ENCODE measurements at places on chromosomes 1 and 21. TPM values are rescaled to one million over a fixed set of nuclear protein-coding genes. Genes with fewer than 3 reads are reported as not detected.

GRCh38 chr1:5997316-5997715, 5.1 kb upstream of the NPHP4 start:
- no peak for DNase-seq
- H3K4me1 ChIP-seq, result peaks cover 7% of the 10 kb centered on the region
- no peak overlapping the region for H3K4me3 ChIP-seq

GRCh38 chr1:41617336-41617735, 132.9 kb upstream of the EDN2 start:
- DNase-seq, result no peak
- peaks cover 4% of the 10 kb centered on the region for H3K4me1 ChIP-seq
- no peaks in the 10 kb centered on the region for H3K36me3 ChIP-seq
- no peaks in the 10 kb centered on the region for H3K27me3 ChIP-seq
- H3K27ac ChIP-seq, result no peak overlapping the region

- H3K27me3 ChIP-seq, result no peaks in the 10 kb centered on the region
- H3K4me1 ChIP-seq, result no peaks in the 10 kb centered on the region
- H3K4me3 ChIP-seq, result no peak overlapping the region
- H3K27ac ChIP-seq, result no peak overlapping the region
- DNase-seq, result no peak
- no peaks in the 10 kb centered on the region for H3K36me3 ChIP-seq
Measured at GRCh38 chr1:61931587-61932279, 189.5 kb downstream of the PATJ start.

- H3K4me3 ChIP-seq, result no peak overlapping the region
- no peak for DNase-seq
- no peaks in the 10 kb centered on the region for H3K27me3 ChIP-seq
- no peak overlapping the region for H3K27ac ChIP-seq
- H3K36me3 ChIP-seq, result no peaks in the 10 kb centered on the region
- H3K4me1 ChIP-seq, result no peaks in the 10 kb centered on the region
Measured at GRCh38 chr1:241870336-241870735, 22.3 kb downstream of the EXO1 start.

GRCh38 chr1:207397525-207397926, 56.6 kb upstream of the CR2 start:
- no peak overlapping the region for H3K4me3 ChIP-seq
- no peak overlapping the region for H3K27ac ChIP-seq
- peaks cover 15% of the 10 kb centered on the region for H3K4me1 ChIP-seq
- DNase-seq, result no peak

CHIT1 gene
- not detected for total RNA-seq

ZSWIM5 gene
- 1.6 TPM for total RNA-seq

AGT gene
- not detected for total RNA-seq

PADI3 gene
- total RNA-seq, result not detected

DNA sequence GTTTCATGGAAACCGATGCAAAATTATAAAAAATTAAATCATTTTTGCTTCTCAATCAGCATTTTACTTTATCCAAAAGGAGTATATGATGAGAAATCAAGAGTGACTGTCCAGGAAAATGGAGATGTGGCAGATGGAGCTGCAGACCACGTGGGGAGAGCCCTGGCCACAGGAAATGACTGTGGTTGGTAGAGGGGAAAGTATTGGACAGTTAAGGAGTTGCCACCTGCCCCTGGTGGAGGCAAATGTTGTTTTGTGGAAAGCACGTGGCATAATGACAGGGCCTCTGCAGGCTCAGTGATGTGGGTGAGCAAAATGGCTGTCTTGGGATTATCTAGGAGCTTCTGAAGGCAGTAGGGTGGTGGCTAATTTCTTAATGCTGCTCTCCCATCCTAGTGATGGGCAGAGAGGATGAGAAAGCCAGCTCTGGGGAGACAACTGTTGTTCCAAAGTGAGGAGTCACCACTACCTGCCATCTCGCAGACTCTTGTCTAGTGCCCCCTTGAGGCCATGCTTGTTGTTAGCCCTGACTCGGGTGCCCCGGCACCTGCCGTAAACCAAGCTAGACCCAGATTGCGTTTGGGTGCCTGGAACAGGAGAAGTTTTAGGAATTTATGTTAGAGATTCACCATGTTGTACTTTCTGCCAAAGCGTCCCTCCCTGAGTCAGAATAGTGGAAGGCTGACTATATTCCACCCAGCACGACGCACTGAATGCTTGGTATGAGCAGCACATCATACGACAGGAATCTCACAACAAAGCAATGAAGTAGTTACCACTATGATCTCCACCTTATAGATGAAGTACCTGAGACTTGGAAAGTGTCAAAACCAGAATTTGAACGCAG, 144.0 kb downstream of the ROR1 start:
- no peak overlapping the region for H3K4me3 ChIP-seq
- H3K27me3 ChIP-seq, result no peaks in the 10 kb centered on the region
- H3K27ac ChIP-seq, result no peak overlapping the region
- DNase-seq, result no peak

DNA sequence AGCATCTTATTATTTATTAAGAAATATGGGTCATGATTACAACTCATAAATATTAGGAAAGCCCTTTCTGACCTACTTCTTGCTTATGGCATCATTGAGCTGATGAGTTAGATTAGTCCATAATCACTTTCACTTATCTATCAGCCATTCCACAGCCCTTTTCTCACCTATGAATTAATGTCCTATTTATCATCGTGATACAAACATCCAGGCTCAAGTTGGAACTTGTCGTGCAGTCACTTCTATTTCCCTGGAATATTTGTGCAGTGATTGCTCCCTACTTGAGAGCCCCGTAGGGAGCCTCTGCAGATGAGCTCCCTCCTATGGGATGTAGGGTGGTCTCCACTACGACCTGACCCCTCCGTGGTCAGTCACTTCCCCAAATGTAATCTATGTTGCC, 8.1 kb upstream of the F3 start:
- H3K4me1 ChIP-seq, result peaks cover 9% of the 10 kb centered on the region
- H3K4me3 ChIP-seq, result no peak overlapping the region
- DNase-seq, result no peak
- no peaks in the 10 kb centered on the region for H3K36me3 ChIP-seq
- no peak overlapping the region for H3K27ac ChIP-seq

LCE2D gene
- total RNA-seq, result not detected

- DNase-seq, result no peak
- no peak overlapping the region for H3K27ac ChIP-seq
- no peaks in the 10 kb centered on the region for H3K27me3 ChIP-seq
- H3K4me1 ChIP-seq, result no peaks in the 10 kb centered on the region
Measured at GRCh38 chr1:11501906-11502485, 23.0 kb downstream of the DISP3 start.

AK5 gene
- total RNA-seq, result 3.3 TPM

GRCh38 chr1:63428815-63429214, 61.4 kb downstream of the ALG6 start:
- peaks cover 3% of the 10 kb centered on the region for H3K4me1 ChIP-seq
- H3K27me3 ChIP-seq, result no peaks in the 10 kb centered on the region
- no peak overlapping the region for H3K4me3 ChIP-seq
- peak; percentile 18 for DNase-seq
- no peak overlapping the region for H3K27ac ChIP-seq
- no peaks in the 10 kb centered on the region for H3K36me3 ChIP-seq

GRCh38 chr1:67749844-67750690, 65.1 kb downstream of the GADD45A start:
- peak; percentile 76 for DNase-seq
- peaks cover 3% of the 10 kb centered on the region for H3K36me3 ChIP-seq
- H3K27ac ChIP-seq, result peak overlapping the region; percentile 55
- H3K27me3 ChIP-seq, result no peaks in the 10 kb centered on the region
- peaks cover 67% of the 10 kb centered on the region for H3K4me1 ChIP-seq

SPRR3 gene
- total RNA-seq, result not detected

- no peaks in the 10 kb centered on the region for H3K4me1 ChIP-seq
- no peak overlapping the region for H3K27ac ChIP-seq
- H3K27me3 ChIP-seq, result no peaks in the 10 kb centered on the region
- DNase-seq, result no peak
- H3K36me3 ChIP-seq, result no peaks in the 10 kb centered on the region
- no peak overlapping the region for H3K4me3 ChIP-seq
Measured at GRCh38 chr1:218048828-218049420, 236.2 kb upstream of the RRP15 start.

DNA sequence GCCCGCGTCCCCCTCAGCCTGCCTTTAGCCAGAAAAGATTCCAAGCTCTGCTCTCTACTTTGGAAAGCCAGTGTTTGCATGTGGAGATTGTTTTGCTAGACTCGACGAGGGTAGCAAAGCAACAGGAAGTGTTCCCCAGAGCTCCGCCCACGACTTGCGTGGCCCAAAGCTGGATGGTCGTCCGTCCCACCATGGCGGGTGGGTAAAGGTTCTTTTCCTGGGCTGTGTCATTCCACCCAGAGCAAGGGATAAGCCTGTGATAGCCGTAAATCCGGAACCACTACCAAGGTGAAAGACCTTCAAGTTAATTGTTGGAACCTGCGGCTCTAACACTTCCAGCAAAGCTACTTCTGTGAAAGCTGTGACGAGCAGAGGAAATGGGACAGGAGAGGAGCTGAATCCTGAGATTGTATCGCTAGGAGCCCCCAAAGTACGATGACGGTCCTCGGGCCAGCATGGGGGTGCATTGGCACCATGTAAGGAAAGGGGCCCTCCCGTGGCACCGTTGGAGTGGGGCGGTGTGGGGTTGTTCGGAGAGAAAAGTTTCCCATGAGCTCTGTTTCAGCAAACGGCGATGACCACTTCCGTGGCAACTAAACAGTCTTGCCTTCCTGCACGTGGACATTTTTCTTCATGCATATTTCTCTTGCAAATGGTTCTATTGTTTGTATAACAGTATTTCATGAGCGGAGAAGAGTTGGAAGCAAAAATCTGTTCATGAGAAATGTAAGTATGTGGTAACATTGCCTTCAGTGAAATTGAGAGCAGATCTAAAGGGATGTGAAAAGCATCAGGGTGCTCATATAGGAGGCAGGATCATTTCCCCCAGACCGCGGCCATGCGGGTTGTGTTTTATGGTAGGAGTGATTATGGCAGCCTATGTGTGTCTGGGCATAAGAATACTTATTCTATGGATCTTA, 8.4 kb downstream of the MX2 start:
- no peaks in the 10 kb centered on the region for H3K27me3 ChIP-seq
- no peaks in the 10 kb centered on the region for H3K36me3 ChIP-seq
- no peak overlapping the region for H3K4me3 ChIP-seq
- H3K27ac ChIP-seq, result no peak overlapping the region

UMODL1 gene
- not detected for total RNA-seq

DNA sequence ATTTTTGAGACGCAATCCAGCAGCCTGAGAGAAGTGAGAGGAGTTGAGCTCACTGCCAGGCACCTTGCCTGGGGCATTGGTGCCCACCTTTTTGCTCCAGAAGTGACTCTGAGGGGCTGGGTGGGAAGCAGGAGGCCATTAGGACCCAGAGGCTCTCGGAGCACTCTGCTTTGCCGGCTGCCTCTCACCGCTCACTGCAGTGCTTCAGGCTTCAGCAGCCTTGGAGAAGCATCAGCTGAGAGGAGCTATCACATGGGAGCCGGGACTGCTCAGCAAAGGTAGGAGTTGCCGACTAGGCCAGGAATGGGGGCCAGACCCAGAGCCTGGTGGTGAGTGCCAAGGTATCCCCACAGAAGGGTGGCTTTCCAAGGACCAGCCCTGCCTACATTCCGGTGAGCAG, at the start of gene GPR61:
GPR61 (plus strand) TSS at position 197 of the 400 bp plus-strand sequence. CDS start 3,151 bp downstream, outside the sequence.
- no peaks in the 10 kb centered on the region for H3K27me3 ChIP-seq
- H3K27ac ChIP-seq, result no peak within 1 kb of the TSS
- H3K4me3 ChIP-seq, result no peak within 1 kb of the TSS
- no peak for DNase-seq
- no peaks in the 10 kb centered on the region for H3K4me1 ChIP-seq

DNA sequence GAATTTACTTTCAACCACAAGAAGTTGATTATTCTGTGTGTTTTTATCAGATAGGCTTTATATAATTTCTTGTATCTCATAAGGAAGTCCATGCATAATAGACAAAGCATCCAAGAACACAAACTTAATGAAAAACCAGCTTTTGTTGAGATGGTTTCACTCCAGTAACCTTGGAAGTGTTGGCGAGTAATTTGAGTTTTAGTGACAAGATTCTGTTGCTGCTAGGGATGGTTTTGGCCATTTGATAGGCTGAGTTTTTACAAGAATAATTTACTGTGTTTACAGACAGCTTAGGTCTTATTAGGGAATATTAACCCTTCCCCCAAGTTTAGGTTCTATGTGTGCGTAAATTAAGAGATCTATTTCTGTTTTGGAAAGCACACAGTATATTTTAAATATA, 513.6 kb downstream of the USP25 start:
- DNase-seq, result no peak
- H3K27ac ChIP-seq, result no peak overlapping the region

HRNR gene
- total RNA-seq, result not detected

JAM2 gene
- 1.1 TPM for total RNA-seq

EXTL1 gene
- total RNA-seq, result not detected

DNA sequence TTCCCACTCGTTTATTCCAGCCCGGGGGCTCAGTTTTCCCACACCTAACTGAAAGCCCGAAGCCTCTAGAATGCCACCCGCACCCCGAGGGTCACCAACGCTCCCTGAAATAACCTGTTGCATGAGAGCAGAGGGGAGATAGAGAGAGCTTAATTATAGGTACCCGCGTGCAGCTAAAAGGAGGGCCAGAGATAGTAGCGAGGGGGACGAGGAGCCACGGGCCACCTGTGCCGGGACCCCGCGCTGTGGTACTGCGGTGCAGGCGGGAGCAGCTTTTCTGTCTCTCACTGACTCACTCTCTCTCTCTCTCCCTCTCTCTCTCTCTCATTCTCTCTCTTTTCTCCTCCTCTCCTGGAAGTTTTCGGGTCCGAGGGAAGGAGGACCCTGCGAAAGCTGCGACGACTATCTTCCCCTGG, 716 bp downstream of the OLIG2 start:
- H3K27me3 ChIP-seq, result peaks cover 93% of the 10 kb centered on the region
- H3K27ac ChIP-seq, result no peak overlapping the region
- H3K4me1 ChIP-seq, result peaks cover 3% of the 10 kb centered on the region
- no peaks in the 10 kb centered on the region for H3K36me3 ChIP-seq
- no peak for DNase-seq

DNA sequence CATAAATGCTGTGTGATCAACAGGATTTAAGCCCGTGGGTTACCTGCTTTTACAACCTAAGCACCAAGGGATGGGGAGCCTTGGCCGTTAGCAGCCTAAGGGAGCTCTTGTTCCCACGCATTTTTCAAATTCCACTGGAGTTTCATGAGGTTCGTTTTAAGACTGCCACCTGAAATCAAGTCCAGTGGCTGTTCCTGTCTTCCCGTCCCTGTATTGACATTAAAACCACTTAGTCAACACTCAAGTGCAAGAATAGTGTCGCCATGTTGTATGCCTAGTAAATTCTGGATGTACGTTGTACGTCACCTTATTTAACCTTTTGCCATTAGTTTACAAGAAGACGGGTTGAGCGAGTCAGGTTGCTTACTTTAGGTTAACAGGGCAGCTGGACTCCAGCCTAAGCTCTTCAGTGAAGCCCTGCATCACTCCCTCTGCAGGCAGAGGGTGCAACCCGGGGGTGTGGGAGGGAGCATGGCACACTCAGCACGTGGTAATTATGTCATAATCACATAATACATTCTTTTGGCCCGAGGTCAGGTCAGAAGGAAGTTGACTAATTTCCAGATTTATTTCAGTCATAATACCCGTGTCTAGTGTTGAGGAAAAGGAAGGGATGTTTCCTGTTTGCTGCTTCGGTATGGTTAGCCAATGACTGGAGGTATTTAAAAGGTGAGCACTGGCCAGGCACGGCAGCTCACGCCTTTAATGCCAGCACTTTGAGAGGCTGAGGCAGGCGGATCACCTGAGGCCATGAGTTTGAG, 42.5 kb downstream of the CNST start:
- no peak overlapping the region for H3K4me3 ChIP-seq
- H3K27ac ChIP-seq, result peak overlapping the region; percentile 91
- no peaks in the 10 kb centered on the region for H3K27me3 ChIP-seq
- DNase-seq, result peak; percentile 99

PHACTR4 gene
- 61.0 TPM for total RNA-seq
